BJ (cell line): ENCODE measurements at places on chromosomes 1 and 21. TPM values are rescaled to one million over a fixed set of nuclear protein-coding genes. Genes with fewer than 3 reads are reported as not detected.

DNA sequence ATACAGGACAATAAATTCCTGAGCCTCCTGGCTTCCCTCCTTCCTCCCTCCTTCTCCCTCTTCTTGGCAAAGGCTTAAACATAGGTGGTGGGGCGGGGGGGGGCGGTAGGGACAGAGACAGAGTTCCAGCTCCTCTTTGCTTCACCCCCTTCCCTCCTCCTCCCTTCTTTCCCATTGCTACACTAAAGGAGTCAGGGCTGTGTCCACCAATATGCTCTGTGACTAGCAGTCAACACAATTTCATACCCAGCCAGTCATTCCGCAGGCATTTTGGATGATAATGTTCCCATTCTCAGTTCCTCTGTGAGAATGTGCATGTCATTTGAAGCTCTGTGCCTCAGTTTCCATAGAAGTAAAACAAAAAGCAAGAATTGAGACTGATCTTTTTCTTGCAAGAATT lies 1.7 kb downstream of the LMOD1 start:
- no peak for DNase-seq

DNA sequence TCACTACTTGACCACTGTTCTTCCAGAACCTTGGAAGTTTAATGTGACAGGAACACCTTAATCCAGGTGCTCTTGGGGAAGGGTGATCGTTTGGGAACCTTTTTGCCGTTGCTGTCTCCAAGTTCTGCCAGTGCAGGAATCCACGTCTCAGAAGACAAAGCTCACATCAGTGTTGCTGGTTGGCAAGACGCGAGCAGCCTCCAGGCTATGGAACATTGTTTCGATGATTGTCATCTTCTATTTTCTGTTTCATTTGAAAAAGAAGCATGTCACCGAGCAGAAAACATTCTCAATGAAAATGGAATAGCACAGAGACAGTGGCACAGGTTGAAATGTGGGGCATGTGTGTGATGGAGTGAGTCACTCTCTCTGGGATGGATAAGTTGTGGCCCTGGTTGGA lies 11.7 kb downstream of the STUM start:
- no peak for DNase-seq

GRCh38 chr1:79539001-79539400 lies 532.5 kb upstream of the ADGRL4 start:
- no peak for DNase-seq

DNA sequence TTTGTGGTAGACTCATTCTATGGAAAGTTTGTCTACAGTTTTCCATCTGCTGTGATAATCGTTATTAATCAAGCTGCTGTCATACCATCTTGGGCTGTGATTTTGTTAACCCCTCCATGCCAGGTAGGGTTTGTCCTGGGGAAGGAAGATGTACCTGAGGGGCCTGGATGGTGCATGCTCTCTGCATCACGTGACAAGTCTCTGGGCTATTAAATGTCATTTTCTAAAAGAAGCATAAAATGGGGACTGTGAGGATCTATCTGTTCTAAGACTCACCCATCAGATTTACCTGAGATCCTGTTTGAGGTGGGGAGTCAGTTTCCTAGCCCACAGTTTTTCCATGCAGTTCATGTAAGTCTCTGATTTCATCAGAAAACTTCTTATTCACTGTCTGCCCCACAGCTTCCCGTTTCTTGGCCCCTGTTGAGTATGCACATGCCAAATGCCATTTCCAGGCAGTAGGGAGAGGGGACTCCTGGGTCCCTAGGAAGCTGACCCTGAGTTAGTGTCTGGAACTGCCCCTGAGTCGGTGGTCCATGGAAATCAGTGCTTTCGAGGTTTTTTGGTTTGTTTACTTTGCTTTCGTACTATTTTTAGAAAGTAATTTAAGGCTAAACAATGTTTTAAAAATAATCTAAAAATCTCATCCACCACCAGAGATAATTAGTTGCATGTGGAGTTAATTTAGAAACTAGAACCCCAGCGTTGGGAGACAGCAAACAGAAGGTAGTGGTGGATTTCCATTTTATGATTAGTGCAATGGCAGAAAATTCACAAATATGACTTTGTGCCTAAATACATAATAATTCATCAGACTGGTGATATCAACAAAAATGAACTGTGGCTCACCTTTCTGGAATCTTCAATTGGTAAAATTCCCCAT lies 46.7 kb downstream of the ZBTB18 start:
- no peak for DNase-seq

- no peak for DNase-seq
These were observed 57.8 kb upstream of the NFASC start for GRCh38 chr1:204812842-204813241.

GRCh38 chr1:63935553-63935952 lies 161.7 kb downstream of the ROR1 start:
- no peak for DNase-seq

DNA sequence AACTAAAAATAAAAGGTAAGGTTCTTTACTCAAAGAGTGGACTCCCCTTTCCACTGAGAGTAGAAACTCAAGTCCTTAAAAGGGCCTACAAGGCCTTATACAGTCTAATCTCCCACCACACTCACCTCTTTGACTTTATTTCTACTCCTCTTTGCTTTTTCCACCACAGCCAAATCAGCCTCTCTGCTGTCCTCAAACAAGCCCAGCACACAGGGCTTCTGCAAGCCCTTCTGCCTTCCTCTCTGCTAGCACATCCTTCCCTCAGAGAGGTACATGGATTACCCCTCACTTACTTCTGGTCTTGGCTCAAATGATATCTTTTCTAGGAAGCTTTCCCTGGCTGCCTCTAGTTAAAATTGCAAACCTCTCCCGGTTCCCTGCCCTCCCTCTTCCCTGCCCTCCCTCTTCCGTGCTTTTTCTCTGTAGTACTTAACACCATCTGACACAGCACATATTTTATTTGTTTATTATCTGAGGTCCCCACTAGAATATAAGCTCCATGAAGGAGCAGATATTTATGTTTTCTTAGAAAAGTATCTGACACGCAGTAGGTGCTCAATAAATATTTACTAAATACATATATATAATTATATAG lies 1.7 kb downstream of the LYST start:
- DNase-seq, result no peak

DNA sequence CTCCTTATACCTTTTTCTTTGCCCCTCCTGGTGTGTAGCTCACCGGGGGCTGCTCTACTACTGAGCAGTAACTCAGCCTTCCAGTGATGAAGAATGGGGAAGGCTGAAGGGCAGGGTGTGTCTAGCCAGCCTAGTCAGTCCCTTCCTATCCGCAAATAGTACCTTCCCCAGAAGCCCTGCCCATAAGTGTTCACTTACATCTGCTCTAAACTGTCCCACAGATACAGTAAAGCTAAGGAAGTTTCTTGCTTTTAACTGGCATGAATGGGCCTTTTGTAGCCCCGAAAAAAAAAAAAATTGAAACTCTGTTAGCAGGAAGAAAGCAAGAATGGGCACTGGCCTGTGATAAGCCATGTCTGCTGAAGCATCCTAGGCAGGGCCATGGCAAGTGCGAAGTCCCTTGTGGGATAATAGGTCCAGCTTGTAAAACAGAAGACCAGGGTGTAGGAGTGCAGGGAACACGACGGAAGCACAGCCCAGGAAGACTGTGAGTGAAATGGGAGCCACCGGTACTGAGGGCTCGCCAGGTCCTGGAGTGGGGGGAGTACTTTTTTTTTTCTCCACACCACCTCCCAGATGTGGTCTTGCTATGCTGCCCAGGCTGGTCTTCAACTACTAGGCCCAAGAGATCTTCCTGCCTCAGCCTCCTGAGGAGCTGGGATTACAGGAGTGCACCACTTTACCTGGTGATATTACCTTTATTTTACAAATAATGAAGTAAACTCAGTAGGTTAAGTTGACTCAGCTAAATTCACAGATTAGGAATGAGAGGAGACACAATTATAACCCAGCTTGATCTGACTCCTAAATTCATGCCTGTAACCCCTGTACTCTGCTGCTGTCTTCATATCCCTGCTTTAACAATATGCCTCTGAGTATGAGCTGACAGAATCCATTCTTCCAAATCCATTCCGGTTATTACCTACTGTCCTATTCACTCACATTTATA lies 347.5 kb downstream of the SMYD3 start:
- DNase-seq, result no peak

DNA sequence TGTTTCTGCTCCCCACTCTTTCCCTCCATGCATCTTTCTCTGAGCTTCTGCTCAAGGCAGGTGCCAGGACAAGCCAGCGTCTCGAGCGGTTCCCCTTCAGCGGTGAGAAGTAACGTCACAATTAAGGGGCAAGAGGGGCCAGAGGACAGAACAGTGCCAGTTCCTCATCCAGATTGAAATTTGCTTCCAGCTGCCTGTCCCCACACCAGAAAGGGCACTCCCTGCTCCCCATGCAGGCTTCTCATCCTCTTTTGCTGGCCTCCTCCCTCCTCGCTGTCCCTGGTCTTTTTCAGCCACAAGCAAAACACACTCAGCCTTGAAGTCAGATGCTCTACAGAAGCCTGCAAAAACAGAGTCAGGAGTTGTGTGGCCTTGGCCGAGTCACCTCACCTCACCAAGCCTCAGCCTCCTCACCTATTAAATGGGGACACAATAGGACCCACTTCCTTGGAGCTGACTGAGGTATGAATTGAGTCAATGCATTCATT lies 35.0 kb upstream of the ECE1 start:
- no peak for DNase-seq

- no peak for DNase-seq
These were observed 33.5 kb downstream of the GPR137B start for GRCh38 chr1:236175642-236176336.

GRCh38 chr1:36155408-36156328 lies at the start of gene MAP7D1:
Gene MAP7D1, plus strand, starts transcription at chr1:36156160. Its CDS starts 258 bp downstream, at chr1:36156418.
- DNase-seq, result no peak

DNA sequence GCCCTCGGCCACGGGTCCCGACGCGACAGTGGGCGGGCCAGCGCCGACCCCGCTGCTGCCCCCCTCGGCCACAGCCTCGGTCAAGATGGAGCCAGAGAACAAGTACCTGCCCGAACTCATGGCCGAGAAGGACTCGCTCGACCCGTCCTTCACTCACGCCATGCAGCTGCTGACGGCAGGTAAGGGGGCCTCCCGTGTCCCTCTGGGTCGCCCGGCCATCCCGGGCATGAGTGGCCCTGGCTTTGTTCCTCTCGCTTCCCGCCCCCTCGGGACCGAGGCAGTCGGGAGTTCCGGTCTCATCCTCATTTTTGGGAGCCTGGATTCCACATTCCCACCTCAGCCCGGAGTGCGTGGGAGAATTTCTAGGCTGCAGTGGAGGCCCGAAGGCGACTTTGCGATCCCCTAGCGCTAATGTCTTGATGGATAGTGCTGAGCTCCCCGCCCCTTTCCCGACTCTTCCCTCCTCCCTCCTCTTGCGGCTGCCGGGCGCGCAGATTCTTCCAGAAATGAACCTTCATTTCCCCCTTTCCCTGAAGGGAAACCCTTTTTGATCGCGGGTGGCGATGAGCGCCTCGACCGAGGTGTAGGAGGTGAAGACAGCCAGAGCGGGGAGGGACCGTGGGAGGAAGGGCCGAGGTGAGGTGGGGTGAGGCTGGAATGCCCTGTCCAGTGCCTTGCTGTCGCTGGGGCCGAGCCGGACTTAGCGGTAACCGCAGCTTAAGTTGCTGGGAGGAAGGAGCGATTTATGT lies 705 bp downstream of the KHDRBS1 start:
- DNase-seq, result no peak

- no peak for DNase-seq
These were observed 38.3 kb downstream of the OLFML2B start for GRCh38 chr1:161985301-161985822.

- DNase-seq, result no peak
These were observed 2.9 kb upstream of the CCN1 start for GRCh38 chr1:85577419-85578320.

DNA sequence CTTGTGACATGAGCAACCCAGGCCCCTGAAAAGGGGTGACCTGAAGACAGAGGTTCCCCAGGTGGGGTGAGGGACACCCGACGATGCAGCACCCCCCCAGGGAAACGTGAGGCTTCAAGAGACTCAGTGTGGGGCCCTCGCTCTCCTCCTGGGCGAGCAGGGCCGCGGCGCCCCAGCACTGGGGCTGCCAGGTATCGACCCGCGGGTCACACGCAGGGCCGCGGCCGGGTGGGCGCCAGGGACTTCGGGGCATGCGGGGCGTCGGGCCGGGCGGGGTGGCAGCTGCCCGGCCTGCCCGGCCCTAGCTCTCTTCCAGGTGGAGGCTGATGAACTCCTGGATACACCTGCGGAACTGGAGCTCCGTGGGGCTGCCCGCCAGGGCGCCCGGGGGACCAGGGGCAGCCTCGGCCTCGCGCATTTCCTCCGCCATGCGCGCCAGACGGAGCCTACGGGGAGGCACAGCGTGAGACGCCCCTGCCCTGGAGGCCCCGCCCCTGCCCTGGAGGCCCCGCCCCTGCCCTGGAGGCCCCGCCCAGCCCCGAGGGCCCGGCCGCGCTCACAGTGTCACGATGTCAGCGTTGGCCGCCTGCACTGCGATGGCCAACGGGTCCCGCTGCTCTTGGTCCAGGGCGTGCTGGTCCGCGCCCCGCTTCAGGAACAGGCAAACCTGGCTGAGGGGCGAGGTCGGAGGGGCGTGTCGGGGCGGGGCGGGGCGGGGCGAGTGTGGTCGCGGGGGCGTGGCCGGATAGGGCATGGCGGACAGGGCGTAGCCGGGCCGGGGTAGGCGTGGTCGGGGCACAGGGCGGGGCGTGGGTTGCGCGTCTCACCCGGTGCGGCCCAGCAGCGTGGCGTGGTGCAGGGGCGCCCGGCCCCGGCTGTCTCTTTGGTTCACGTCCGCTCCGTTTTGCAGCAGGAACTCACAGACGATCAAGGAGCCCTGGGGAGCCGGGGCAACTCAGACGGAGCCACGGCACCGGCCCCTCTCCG lies 13.3 kb downstream of the SCNN1D start:
- DNase-seq, result no peak

DNA sequence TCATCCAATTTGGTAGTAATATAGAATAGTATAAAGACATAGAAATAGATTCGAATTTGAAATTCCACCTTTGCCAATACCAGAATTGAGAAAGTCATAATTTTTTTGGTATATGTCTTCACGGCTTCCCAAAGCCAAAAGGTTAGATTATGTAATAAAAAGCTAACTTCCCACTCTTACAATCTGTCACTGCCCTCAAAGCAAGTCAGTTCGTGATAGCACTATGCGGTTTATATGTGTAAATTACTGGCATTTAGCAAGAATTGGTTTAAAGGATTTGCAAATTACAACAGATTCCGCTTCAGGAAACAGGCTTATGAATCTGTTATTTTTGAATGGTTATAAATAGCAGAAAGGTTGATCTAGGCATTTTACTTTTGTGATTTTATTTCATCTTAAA lies 679.4 kb upstream of the ADGRL2 start:
- DNase-seq, result no peak

RGS2 gene
- polyA plus RNA-seq, result 11.5 and 26.0 TPM in 2 replicates

FCER1G gene
- polyA plus RNA-seq, result 0.38 and 0.47 TPM in 2 replicates

GBP5 gene
- polyA plus RNA-seq, result not detected in 2 replicates

GALNT2 gene
- 70.6 and 90.9 TPM in 2 replicates for polyA plus RNA-seq

GUCA2B gene
- not detected in 2 replicates for polyA plus RNA-seq

SPRR3 gene
- not detected in 2 replicates for polyA plus RNA-seq

ACADM gene
- 17.0 and 30.7 TPM in 2 replicates for polyA plus RNA-seq

HAO2 gene
- not detected in 2 replicates for polyA plus RNA-seq
